ENCODE measurements at places on chromosomes 1 and 21. TPM values are rescaled to one million over a fixed set of nuclear protein-coding genes. Genes with fewer than 3 reads are reported as not detected.

C4BPB gene
- 0.21 TPM for polyA plus RNA-seq

SLAMF1 gene
- 0.11 TPM for polyA plus RNA-seq

EVA1C gene
- polyA plus RNA-seq: 2.5 TPM

ZNF648 gene
- polyA plus RNA-seq: 0.23 TPM

UBL4B gene
- polyA plus RNA-seq: not detected

CHD1L gene
- polyA plus RNA-seq: 39.5 TPM

DNA sequence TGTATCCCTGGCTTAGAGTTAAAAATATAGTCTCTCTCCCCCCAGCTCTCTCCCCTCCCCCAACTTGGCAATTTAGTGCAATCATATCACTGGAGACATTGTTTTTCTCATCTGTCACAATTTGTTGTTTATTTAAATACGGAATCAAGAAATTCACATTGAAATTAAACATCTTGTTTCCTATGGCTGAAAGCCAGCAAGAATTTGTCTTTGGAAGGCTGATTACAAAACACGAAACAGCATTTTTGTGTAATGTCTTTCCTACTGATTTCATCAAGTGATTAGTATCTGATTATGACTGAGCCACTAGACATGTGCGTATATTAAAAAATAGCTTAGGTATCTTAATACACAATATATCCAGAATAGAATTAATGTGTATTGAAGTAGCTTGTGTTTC is 119.7 kb downstream of the LYPLAL1 start:
- DNase-seq: no peak

GRCh38 chr1:154344977-154345837 is 19.9 kb downstream of the ATP8B2 start:
- no peak for DNase-seq

- DNase-seq: no peak
These were observed 87.4 kb upstream of the TTC39A start for GRCh38 chr1:51417496-51418383.

DNA sequence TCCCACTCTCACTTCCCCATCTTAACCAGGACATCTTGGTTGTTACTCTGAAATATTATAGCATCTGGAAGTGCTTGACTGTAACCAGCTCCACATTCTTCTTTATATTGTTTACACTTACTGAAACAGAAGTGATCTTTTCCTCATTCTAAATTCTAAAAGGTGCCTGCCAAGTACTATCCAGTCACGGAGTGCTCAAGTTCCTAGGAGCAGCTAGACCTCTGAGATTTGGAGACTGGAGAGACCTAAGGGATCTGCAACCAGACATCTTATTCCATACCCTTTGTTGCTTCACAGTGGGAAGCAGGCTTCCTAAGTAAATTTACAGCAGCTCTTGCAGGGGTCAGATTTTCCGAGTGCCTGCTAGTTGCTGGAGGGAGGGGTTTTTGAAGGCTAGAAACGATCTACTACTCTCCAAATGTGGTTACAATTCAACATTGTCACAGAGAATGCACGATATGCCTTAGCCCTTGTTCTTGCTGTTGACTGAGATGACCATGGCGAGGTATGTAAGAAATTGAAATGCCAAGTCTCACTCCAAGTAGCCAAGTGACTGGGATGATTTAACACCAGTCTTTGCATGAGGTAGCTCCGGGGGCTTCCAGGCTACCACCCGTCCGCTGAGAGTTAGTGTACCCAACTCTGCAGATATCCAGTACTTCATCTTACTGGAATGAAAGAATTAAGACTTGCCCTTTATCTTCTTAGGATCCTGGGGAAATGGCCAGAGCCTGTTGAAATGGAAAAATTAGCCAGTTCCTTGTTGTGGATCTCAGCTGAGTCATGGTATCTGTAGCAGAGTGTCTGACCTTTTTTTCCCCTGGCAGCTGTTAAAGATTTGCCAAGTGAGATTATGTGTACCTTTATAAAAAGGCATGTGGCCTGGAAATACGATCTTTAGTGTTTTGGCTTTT is 150.8 kb downstream of the MAST2 start:
- DNase-seq: peak; percentile 12

DNA sequence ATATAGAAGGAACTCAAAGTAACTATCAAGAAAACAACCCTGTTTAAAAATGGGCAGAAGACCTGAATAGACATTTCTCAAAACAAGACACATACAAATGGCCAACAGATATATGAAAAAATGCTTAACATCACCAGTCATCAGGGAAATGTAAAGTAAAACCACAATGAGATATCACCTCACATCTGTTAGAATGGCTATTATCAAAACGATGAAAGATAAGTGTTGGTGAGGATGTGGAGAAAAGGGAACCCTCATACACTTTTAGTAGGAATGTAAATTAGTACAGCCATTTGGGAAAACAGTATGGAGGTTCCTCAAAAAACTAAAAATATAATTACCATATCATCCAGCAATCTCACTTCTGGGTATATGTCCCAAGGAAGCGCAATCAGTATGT is 3.0 kb downstream of the CTSS start:
- DNase-seq: no peak

- DNase-seq: no peak
These were observed 11.5 kb downstream of the RORC start for GRCh38 chr1:151819976-151820623.

DNA sequence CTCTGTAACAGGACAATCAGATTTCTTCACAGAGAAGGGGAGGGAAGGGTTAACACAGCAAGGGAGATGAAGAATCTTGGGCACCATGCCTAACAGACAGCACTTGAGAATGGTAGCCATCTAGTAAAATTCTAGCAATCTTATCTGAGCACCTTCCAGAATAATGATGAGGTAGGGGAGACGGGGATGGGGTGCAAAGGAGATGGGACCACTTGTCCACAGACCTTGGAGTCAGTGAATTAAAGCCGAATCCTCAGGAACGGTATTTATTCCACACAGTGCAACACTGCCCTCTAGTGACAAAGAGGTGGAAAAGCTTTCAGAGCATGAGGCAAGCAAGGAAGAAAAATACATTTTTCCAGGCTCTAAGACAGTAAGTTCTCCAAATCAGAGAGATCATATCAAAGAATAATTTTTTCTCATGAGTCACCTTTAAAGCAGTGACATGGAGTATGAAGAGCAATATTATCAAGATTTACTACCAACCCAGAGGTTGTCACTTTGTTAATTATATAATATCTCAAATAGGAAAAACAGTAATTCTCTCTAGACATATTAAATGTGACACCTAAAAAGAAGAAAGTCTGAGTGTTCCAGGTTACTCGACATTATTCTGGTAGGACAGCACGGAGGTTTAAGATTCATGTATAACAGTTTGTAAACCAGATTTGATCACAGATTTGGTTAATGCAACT is 43.3 kb upstream of the LPAR3 start:
- DNase-seq: peak; percentile 56

DNA sequence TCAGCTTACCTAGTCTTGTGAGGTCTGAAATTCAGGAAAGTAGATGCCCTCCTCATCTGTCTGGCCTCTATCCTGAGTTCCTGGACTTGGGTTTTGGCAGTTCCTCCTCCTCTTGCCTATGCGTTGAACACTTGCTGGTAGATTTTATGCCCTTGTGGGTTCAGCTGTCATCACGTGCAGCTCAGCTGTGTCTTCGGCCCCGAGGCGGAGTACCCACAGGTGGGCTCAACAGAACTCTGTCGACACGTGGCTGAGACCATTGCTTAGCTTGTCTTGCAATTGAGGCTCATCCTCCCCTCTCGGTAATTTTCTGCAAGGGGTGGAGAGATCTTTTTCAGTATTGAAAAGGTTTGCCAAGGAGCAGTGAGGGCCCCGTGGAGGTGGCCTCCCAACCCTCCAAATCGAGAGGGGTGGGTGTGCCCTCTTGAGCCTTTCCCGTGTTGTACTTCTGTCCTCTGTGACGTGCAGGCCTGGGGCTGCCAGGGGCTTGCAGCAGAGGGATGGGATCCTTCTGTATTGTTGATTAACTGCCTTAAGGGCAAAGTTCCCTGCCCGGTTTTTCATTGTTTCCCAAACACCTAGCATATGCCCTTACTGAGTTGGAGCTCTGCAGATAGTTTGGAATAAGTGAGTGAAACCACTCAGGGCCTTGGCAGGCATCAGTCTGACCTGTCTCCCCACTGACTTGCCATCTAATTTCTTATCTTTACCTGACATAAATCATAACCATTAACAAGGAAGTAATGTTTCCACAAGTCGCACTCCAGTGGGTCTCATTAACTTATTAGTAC is 2.9 kb downstream of the CENPS start:
- no peak for DNase-seq

DNA sequence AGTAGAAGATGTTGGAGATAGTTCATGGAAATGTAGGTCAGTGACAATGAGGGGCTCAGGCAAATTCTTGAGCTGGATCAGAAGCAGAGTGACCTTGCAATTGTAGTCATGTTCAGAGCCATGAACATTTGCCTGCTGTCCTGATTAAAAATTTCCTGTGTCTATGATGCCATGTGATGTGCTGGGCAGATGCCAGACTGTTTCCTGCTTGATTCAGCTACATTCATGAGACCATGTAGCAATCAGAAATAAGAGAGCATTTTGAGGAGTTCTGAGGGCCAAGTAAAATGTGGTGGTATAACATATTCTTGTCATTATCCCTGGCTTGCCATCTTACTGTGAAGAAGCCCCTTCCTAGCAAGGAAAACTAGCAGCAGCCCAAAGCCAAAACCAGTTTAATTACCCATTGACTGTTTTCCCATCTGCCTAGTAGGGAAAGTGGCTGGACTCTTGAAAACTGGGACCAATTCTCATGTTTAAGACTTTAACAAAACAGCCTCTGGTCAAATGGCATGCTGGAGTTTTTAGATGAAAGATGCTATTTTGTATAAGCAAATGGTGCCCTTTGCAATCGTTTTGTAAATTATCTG is 118.3 kb downstream of the NOS1AP start:
- DNase-seq: no peak

DNA sequence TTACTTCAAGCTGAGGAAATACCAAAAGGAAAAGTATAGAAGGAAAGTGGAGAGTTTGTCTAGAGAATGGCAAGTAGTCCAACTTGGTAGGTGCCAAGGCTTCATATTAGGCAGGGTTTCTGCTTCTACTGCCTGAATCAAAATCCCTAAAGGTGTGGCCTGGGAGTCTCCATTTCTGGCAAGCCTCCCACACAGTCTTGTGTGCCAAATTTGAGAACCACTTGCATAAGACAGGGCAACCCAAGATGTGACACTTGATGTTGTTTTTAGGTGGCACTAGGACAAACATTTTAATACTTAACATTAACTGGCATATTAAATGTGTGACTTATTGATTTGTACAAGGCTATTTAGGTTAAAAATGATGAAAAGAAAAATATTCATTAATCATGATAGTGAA is 60.1 kb downstream of the ATG4C start:
- DNase-seq: no peak

- peak; percentile 63 for DNase-seq
These were observed 531 bp upstream of the HMGN2 start for GRCh38 chr1:26471498-26472319.

- DNase-seq: no peak
These were observed 40.9 kb downstream of the PTGFRN start for GRCh38 chr1:116950517-116951199.

Data from right renal cortex interstitium (tissue), 3 donors.